Muscle of arm (tissue), 14 donors: ENCODE measurements at places on chromosomes 12 and 14.
A peak's percentile ranks its signal among the peaks of the same experiment; 100 is the strongest.

- DNase-seq, result no peak
Measured at GRCh38 chr14:34605461-34605860, 24.5 kb downstream of the SNX6 start.

DNA sequence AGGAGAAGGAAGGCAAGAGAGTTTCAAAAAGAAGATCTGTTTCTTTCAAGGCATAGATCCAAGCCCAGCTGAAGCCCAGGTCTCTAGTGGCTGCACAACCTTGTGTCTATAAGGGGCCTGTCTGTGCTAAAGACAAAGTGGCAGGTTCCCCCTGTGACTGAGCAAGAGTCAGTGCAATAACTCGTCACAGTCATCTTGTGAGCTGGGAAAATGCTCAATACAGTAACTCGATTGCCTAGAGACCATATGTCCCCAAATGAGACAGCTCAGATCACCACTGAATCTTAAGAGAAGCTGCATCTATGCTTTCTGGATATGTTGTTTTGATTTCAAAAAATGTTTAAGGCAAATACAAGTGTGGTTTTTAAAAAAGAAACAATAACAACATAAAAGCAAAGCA lies 24.2 kb downstream of the ST8SIA1 start:
- DNase-seq, result no peak

GRCh38 chr12:100566887-100567637 lies 6.4 kb upstream of the GAS2L3 start:
- DNase-seq, result no peak

- DNase-seq, result no peak
Measured at GRCh38 chr12:56362130-56363059, at the start of gene APOF. APOF (minus strand) TSS chr12:56362857; CDS start chr12:56362745, 112 bp downstream.

DNA sequence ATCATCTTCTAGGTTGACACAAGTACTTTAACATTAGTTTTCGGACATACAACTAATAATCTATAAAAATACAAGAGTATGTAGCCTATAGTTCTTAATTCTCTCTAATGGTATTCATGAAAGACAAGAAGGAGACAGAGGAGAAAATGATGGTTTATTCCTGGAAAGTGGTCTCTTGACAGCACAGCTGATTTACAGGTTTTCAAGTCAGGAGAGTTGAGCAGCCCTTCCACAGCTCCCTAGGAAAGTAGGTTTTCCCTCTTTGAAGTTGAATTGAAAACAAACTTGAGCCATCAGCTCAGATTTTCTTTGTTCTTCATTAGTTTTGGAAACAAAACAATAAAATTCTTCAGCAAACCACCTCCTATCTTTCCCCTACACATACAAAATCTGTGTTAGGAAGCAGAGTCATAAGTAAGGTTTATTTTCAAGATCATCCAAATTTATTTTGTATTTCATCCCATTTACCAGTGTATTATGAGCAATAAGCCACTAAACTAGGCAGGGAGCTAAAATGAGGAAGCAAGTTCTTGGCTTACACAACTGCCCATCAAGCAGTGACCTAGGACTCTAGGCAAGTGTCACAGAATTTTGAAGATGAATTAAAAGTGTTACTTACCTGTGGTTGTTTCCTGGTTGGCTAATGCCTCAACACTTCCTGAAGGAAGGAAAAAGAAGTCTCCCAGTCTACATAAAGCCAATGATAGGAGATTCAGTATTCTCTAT lies 357.0 kb downstream of the BCAT1 start:
- no peak for DNase-seq

DNA sequence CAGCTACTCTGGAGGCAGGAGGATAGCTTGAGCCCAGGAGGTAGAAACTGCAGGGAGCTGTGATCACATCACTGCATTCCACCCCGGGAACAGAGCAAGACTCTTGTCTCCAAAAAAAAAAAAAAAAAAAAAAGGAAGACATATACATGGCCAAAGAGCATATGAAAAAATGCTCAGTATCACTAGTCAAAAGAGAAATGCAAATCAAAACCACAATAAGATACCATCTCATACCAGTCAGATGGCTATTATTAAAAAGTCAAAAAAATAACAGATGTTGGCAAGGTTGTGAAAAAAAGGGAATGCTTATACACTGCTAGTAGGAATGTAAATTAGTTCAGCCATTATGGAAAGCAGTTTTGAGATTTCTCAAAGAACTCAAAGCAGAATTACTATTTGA lies 174.8 kb upstream of the ATF7IP start:
- DNase-seq, result no peak

DNA sequence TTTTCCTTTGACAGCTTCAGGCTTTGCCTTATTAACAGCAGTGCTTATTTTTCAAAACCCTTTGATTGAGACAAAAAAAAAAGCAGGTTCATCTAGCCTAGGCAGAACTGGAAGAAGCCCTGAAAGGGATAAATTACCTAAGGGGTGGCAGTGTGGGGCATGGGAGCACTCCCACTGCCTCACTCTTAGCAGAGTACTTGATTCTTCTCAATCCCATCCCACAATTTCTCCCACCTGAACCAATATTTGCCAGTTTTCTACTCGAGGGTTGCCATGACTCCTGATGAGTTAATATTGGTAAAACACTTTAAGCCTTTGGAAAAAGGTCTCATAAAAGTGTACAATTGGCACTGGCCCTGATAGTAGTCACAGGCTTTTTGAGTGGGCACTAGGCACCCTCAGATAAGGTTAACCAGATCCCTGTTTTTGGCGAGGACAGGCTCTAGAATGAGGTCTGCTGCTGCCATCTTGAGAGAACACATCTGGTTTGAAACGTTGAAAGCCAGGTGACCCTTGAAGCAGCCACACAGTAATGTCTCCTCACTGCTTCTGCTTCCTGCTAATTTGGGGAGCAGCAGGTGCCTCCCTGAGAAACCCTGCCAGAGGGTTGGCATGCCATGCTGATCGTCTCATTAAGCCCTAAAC lies 320.0 kb downstream of the RAD51B start:
- no peak for DNase-seq

DNA sequence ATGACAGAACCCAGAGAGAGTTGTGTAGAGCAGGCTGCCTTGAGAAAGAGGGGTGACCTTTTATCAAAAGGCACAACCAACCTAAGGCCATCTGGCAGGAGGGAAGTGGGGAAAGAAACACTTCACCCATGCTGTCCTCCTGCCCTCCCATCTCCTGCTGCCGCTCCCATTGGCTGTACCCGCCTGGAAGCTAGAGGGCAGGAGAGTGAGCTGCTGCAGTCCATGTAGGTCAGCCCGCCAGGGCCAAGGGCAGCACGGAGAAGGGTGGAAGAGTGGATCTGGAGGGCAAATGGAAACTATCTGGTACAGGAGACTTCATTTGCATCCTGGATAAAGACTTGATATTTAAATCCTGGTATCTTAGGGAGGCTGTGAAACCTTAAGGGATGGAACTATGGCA lies 11.5 kb upstream of the CABP1 start:
- DNase-seq, result no peak

DNA sequence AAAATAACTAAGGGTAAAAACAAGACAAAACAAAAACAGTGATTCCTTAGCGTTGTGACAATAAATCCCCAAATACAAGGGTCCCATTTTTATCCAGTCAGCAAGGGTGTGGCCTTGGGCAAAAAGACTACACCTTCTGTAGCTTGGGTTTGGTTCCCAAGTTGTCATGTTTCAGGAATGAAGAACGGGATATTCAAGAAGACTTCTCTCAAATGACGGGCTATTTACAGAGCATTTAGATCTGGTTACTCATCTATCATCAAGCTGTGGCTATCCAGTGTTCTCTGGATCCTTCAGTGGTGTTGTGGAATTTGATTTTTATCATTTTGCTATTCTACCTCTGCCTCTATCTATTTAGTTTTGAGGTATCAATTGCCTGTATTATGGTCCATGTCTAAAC lies 219.7 kb downstream of the SLC25A21 start:
- no peak for DNase-seq

DNA sequence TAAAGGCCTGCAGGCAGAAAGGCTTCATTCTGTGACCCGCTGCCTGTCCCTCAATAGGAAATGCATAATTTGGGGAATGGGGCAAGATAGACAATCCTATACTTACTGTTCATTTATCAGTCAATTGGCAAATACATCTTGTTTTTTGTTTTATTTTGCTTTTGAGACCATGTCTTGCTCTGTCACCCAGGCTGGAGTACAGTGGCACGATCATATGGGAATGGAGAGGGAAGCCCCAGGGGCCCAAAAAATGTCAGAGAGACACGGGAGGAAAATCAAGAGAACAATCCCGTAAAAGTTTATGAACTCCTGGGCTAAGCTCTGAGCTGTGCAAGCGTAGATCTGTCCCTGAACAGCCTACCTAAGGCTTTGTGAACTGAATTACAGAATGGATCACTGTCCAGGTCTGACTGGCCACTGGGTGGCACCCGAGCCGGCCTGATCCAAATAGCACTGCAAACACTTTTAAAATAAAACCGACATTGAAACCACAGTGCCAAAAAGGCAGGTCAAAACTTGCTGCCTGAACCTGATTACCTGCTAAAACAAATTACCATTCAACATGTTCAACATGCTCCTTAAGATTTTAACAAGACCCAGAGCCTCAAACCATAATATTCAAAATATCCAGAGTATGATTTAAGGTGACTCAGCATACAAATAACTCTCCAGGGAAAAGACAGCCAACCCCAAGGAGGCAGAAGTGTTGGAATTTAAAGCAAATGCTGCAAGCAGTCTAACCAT lies 11.8 kb downstream of the COPS7A start:
- peak; percentile 32 for DNase-seq

GRCh38 chr12:121579981-121580868 lies 598 bp downstream of the KDM2B start:
- peak; percentile 80 for DNase-seq

DNA sequence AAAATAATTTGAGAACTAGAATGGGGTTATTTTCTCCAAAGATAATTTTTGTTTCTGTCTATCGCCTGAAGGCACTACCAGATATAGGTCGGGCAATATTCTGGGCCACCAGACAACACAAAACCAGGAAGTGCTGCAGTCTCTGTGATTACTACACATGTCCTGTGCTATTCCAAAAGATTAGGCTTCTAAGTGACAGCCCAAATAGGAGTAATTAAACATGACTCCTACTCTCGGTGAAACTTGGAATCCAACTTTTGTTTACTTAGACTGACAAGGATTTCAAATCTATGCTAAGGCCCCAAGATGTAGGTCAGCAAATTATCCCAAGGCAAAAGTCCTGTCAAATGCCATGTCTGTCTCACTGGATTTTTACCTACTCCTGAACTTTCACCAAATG lies 157.6 kb upstream of the LRFN5 start:
- no peak for DNase-seq

DNA sequence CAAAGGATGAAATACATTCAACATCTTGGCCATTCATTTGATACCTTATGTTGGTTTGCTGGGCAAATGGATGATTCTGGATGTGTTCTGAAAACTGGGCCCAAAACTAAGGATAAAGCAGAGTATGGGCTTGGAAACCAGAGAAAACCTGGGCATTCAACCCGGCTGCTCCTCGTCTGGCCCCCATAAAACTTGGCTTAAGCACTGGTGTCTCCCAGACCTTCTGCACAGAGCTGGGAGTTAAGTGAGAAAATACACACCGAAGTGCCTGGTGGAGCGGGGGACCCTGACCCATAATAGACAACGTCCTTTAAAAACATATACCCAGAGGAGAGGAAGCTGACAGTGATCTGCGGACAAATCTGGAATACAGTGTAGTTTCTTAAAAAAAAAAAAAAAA lies 112.5 kb downstream of the FOXN3 start:
- DNase-seq, result peak; percentile 51
